ENCODE measurements at places on chromosomes 1 and 21.

- no peak for DNase-seq
Observed at GRCh38 chr1:177495878-177496277, 325.1 kb downstream of the BRINP2 start.

DNA sequence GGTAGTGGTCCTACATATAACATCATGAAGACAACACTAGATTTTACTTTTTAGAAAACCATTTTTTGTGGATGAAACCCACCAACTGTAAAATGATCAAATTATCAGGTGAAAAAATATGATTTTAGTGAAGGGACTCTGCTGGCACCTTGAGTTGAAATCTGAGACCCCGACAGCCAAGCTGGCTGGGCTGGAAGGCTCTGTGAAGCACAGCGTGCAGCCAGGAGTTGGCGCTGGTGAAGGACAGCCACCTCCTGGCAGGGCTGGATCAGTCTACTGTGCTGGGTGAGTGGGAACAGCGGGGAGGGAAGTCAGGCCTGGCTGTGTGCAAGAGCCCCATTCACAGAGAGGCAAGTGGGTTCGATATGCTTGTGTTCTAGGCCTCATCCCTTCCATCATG, 47.9 kb downstream of the DDAH1 start:
- no peak for DNase-seq

GRCh38 chr1:193211539-193211938, 25.1 kb upstream of the B3GALT2 start:
- no peak for DNase-seq

DNA sequence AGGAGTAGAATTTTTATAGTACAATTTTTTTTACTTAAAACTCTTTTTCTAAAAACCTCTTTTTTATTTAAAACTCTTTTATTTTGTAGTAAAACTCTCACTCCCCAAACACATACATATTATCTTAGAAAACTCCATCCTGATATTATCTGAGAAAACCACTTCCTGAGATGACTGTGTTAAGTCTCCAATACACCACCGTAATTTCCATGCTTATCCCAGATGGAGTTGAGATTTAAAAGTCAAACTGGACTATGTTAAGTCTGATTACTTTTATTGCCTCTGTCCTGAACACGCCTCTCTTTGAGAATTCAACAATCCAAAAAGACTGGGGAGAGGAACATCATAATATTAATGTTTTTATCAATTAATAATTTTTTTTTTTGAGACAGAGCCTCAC, 3.7 kb downstream of the SEC16B start:
- no peak for DNase-seq

DNA sequence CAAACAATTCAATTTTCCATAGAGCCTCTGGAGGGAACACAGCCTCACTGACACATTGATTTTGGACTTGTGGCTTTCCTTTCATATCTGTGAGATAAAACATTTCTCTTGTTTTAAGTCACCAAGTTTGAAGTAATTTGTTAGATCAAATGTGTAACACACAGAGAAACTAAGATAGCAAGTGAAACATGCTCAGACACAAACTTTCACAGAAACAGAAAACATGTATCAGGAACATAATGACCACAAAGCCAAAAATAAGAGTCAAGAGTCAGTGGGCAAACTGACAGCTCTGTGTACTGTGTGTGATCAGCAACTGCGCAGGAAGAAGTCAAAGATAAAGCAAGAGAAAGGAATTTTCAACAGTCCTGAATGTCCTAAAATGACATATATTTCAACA, 1237.5 kb downstream of the AMY1C start:
- DNase-seq = no peak

GRCh38 chr1:231121533-231121932, 40.3 kb upstream of the TRIM67 start:
- DNase-seq = no peak

GRCh38 chr1:45442272-45442671, 48.7 kb downstream of the TESK2 start:
- DNase-seq = no peak

DNA sequence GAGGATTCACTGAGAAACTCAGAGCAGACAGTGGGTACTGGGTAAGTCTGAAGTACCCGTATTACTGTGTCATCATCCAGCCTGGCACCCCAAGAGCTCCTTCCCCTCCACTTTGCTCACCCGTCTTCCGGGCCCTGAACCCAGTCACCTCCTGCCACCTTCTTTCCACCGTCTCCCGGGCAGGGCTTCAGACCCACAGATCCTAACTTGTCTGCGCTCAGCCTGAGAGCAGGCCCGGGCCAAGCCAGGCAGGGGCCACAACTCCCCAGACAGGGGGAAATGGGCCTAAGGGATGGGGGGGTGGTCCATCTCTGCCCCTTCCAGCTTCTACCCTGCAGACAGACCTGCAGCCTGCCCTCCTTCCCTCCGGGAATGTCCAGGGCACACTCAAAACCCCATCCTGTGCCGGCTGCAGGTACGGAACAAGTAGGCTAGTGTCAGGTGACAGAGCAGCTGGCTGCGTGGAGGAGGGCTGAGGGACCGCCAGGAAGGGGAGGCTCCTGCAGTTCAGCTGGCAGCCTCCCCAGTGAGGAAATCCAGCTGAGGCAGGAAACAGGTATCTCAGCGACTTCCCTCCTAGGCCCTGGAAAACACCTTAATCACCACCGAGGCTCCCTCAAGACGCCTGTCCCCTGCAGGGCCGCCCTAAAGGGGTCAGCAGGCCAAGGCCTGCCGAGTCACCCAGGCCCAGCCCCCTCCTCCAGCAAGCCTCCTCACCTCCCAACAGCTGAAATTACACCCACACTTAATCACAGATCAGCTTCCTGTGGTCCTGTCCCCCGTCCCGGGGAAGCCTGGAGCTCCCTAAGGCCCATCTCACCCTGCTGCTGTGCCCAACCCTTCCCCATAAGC, 3.5 kb downstream of the HSPG2 start:
- DNase-seq = no peak

DNA sequence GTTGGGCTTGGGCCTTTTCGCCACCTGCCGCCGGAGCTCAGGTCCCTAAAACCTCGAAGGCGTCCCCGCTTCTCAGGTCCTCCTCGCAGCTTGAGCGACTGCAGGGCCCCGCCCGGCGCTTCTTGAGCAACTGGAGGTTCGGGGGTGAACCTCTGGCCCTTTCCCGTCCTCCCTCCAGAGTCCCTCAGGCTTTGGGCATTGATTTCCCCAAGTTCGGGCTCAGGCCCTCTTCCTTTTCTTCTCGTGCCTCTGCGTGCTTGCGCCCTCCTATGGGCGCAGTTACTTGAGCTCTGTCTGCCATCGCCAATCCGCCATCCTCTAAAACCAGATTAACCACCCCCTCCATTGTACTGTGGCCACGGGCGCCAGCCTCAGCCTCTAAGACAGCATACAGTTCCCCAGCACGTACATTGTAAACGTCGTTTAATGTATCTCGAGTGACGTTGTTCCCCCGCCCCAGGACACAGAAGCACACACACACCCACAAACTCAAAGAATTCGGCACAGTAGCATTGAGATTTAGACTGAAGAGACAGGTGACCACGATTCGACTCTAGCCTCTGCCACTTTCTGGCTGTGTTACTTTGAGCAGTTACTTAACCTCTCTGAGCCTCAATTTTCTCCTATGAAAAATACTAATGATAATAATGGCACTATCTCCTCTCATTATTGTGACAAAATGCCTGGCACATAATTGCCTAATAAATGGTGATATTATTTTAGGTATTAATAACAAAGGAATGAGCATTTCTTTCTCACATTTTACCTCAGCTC, 22.6 kb downstream of the BTG2 start:
- DNase-seq = no peak

DNA sequence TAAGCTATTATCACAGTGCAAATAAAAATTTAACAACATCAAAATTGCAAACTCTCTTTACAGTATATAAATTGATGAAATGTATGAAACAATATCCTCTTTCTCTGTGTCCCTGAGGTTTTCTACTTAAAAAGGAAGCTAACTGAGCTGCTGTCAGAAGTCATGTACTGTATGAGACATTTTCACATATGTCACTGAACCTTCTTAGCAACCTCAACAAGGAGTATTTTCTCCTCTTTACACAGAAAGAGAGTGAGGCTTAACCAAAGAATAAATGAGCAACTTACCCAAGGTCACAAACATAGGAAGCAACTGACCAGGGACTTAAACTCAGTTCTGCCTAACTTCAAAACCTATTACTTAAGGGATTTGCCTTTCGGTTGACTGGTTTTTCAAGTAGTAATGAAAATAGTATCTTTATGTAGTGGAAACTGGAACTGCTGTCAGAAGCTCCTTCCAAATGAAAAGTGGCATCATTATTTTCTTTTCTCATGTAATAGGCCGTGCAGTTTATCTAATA, 288.9 kb downstream of the LRRIQ3 start:
- DNase-seq = no peak

DNA sequence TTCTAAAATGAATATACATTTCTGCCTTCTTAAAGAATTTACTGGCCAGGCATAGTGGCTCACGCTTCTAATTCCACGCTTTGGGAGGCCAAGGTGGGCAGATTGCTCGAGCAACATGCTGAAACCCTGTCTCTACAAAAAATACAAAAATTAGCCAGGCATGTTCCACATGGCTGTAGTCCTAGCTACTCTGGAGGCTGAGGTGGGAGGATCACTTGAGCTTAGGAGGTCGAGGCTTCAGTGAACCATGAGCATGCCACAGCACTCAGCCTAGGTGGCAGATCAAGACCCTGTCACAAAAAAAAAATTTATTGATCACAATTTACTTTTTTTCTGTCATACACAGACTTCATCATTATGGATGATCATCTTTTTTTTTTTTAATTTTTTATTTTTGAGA, 11.5 kb downstream of the CDC14A start:
- DNase-seq = no peak

- no peak for DNase-seq
Observed at GRCh38 chr1:175713381-175713780, 30.0 kb downstream of the TNR start.

- no peak for DNase-seq
Observed at GRCh38 chr1:117970252-117970651, 40.7 kb downstream of the WDR3 start.

- no peak for DNase-seq
Observed at GRCh38 chr1:161970633-161971032, 53.0 kb downstream of the OLFML2B start.

DNA sequence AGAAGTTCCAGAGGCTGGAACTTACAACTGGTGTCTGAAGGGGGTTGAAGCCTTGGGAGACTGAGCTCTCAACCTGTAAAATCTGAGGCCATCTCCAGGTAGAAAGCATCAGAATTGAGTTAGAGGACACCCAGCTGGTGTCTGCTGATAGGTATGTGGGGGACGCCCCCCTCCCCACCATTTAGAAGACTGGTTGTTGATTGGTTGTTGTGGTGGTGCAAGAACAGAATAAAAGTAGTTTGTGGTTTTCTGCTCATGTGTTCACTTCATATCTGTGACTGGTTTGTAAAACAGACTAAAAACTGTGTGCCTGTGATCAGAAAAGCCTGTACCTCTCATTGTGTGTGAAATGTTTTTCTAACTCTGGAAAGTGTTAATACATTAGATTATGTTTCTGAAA, 33.2 kb upstream of the PDE4B start:
- no peak for DNase-seq

GRCh38 chr1:53594391-53595180, 135.4 kb downstream of the DMRTB1 start:
- DNase-seq = no peak

DNA sequence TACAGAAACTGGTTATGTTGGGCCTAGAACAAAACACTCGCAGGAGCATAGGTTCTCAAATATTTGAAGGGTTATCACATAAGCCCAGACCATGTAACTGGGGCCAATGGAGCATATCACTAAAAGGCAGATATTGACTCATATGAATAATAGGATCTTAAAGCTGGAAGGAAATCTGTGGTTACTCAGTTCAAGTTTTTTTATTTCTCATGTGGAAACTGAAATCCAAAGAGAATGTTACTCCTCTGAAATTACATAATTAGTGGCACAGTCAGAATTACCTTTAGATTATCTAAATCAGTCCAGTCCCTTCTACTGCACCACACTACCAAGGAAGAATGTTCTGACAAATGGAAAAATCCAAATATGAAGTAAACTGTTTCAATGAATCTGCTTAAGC, 12.0 kb downstream of the SLAMF8 start:
- no peak for DNase-seq

GRCh38 chr1:206651958-206652890, 16.9 kb downstream of the DYRK3 start:
- no peak for DNase-seq

DNA sequence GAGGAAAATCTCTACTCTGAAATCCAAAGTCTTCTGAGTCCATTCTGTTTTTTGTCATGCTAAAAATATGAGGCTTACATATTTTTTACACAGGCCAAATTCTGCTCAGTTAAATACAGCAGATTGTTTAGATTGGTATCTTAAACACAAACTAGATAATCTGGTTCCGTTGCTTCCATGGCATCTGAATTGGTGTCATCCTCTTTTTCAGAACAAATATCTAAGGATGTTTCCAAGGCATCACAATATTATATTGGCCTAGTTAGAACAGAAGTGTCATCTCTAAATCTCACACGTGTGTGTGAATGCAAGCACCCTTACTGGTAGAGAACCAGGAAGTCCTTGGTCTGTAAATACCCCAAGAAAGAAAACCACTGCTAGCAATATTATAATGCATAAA, 151.2 kb downstream of the NRIP1 start:
- DNase-seq = no peak

DNA sequence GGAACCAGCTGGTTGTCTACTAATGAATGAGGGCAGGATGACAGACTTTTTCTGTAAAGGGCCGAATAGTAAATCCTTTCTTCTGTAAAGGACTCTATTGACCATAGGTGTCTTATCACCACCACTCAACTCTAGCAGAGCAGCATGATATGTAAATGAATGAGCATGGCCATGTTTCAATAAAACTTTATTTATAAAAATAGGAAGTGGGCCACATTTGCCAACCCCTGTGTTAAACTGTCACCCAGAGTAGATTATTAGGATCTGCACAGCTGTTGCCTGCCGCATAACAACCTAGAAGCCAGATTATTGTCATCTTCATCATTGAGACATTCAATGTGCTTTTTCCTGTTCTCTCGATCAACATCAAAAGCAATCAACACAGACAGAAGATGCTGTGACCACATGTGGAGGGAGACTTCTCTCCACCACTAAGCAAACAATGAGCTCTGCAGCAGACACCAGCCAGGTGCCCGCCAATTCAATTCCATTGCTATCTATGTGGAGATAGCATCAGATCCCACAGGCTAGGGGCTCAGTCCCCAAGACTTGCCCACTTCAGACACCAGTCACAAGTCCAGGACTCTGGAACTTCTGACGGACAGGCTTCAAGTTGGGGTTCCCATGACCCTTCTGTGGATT, 6.8 kb upstream of the EFHD2 start:
- DNase-seq = no peak

DNA sequence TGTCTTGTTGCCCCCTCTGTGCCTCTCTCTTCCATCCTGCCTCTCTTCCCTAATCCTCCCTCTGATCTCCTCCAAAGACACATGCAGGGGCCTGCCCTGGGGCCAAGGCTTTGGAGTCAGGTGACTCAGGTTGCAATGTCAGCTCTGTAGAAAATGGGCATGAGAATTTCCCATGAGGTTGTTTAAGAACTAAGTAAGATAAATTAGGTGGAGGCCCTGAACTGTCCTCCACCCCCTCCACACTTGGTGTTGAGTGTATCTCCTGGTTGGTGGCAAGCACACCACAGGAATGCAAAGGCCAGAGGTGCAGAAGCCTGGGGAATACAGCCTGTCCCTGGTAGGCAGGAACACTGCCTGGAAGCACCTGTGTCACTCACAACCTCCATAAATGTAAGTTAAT, 63.9 kb upstream of the GRIK3 start:
- no peak for DNase-seq

GRCh38 chr1:30273456-30273855, 449.9 kb downstream of the MATN1 start:
- DNase-seq = no peak

GRCh38 chr1:213227458-213227857, 176.4 kb downstream of the RPS6KC1 start:
- DNase-seq = no peak
